ENCODE measurements at places on chromosomes 5 and 9. TPM values are rescaled to one million over a fixed set of nuclear protein-coding genes. Genes with fewer than 3 reads are reported as not detected.

The C1QTNF3 gene
- total RNA-seq, result 0.92 TPM

The PCDHGA1 gene
- 0.04 TPM for total RNA-seq

The NKD2 gene
- 0.40 TPM for total RNA-seq

The HOMER1 gene
- total RNA-seq, result 10.3 TPM

The RXFP3 gene
- not detected for total RNA-seq

The IFNA2 gene
- not detected for total RNA-seq

The UGT3A2 gene
- not detected for total RNA-seq

The C9 gene
- not detected for total RNA-seq

The TIMD4 gene
- total RNA-seq, result 0.65 TPM

The SPATA31E1 gene
- not detected for total RNA-seq

The STK32A gene
- not detected for total RNA-seq

The DNAJB5 gene
- 5.6 TPM for total RNA-seq

The CTXN3 gene
- not detected for total RNA-seq

The ZNF366 gene
- total RNA-seq, result not detected

The EPB41L4A gene
- total RNA-seq, result 0.13 TPM

The PLCXD3 gene
- total RNA-seq, result not detected

The LEAP2 gene
- total RNA-seq, result 3.9 TPM

The SGCD gene
- total RNA-seq, result 0.08 TPM

The SLC36A2 gene
- total RNA-seq, result not detected

The BNIP1 gene
- 24.7 TPM for total RNA-seq

The GRIA1 gene
- total RNA-seq, result not detected

The ADAMTS19 gene
- not detected for total RNA-seq

Measured in activated CD8-positive, alpha-beta memory T cell treated with anti-CD3 and anti-CD28 coated beads for 36 hours (primary cell).